ENCODE measurements at places on chromosomes 2 and 18.

DNA sequence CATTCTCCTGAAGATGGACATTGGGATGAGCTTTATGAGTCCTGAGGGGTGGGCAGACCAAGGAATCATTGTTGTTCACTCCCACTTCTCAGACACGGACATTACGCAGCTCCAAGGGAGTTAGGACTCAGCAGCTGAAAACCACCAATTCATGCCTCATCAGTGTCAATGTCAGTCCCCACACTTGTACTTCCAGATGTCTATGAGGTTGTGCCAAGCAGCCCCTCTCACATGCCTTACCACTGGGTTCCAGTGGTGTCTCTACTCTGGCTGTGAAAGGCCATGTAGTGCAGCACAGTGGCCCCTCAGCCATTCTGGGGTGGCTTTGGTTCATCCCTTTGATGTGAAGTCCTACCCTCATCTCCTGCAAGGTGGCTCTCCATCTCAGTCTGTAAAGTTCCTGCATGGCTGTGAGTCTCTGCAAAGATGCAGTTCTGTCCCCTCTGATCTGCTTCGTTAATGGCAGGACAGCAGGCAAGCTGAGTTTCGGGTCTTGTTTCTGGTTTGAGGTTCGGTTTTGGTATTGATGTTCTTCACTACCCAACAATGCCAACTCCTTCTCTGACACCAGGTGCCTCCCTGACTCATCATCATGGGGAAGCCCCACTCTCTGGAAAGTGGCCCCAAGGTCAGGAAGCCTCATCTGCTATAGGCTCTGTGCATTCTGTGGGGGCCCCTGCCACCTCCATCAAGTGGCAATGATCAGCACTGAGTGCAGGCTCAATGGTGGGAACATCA lies 14.0 kb upstream of the COL6A3 start:
- no peak for ATAC-seq
- H3K36me3 ChIP-seq = no peaks in the 10 kb centered on the region
- H3K27me3 ChIP-seq = no peaks in the 10 kb centered on the region
- H3K27ac ChIP-seq = no peak overlapping the region

DNA sequence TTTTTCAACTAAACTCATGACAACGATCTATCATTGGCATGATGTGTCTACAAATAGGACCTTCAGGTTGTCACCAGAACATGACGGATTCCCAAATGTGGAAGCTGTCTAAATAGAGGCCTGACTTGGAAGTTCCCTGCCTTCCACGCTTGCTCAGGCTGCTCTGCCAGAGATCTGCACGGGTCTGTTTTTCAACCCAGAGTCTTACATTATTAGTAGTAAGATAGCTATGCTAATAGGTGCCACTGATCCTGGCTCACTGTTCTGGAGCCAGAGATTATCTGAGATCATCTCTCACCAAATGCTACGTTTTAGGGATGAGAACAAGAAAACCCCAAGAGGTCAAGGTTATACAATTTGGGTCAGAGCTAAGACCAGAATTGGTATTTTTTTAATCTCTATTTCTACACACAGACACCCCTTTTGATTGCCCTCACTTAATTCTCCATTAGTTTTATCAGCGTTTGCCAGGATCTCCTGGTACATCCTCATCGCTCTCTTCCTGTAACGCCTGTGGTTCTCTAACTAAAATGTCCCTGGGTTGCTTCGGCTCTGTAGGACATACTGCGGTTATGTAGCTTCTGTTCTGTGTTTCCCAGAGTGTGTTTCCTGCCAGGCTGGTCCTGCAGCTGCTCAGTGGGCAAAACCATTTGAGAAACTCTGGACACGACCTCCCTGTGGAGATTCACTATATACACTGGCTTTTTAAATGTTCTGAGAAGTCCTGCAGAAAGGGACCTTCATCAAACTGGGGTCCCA lies 5.7 kb downstream of the CDC42EP3 start:
- H3K36me3 ChIP-seq = peaks cover 8% of the 10 kb centered on the region
- peaks cover 26% of the 10 kb centered on the region for H3K4me1 ChIP-seq
- no peak for ATAC-seq
- no peak overlapping the region for H3K4me3 ChIP-seq
- peak overlapping the region; percentile 48 for H3K27ac ChIP-seq

- no peaks in the 10 kb centered on the region for H3K36me3 ChIP-seq
- no peak for ATAC-seq
- H3K27me3 ChIP-seq = no peaks in the 10 kb centered on the region
- no peaks in the 10 kb centered on the region for H3K4me1 ChIP-seq
- H3K4me3 ChIP-seq = no peak overlapping the region
Observed at GRCh38 chr2:134109725-134110124, 144.1 kb upstream of the MGAT5 start.

GRCh38 chr2:237471438-237472186 lies 15.4 kb upstream of the MLPH start:
- ATAC-seq = peak; percentile 47
- peaks cover 44% of the 10 kb centered on the region for H3K4me1 ChIP-seq

DNA sequence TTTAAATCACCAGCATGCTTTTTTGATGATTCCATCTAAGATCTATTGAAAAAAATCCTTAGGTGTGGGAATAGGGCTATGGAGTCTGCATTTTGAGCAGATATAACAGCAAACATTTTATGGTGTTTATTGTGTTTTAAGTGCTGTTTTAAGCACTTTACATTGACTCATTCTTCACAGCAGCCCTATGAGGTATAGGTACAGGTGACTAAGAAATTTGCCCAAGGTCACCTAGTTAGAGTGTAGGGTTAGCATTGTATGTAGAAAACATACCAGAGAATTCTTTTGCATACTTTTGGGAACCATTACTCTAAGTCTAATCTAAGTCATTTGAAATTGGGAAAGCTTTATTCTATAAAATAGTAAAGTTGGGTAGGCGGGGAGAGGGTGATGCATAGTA lies 31.3 kb downstream of the PPM1B start:
- ATAC-seq = no peak
- H3K27ac ChIP-seq = no peak overlapping the region
- H3K4me3 ChIP-seq = no peak overlapping the region
- H3K4me1 ChIP-seq = peaks cover 3% of the 10 kb centered on the region
- H3K27me3 ChIP-seq = no peaks in the 10 kb centered on the region

DNA sequence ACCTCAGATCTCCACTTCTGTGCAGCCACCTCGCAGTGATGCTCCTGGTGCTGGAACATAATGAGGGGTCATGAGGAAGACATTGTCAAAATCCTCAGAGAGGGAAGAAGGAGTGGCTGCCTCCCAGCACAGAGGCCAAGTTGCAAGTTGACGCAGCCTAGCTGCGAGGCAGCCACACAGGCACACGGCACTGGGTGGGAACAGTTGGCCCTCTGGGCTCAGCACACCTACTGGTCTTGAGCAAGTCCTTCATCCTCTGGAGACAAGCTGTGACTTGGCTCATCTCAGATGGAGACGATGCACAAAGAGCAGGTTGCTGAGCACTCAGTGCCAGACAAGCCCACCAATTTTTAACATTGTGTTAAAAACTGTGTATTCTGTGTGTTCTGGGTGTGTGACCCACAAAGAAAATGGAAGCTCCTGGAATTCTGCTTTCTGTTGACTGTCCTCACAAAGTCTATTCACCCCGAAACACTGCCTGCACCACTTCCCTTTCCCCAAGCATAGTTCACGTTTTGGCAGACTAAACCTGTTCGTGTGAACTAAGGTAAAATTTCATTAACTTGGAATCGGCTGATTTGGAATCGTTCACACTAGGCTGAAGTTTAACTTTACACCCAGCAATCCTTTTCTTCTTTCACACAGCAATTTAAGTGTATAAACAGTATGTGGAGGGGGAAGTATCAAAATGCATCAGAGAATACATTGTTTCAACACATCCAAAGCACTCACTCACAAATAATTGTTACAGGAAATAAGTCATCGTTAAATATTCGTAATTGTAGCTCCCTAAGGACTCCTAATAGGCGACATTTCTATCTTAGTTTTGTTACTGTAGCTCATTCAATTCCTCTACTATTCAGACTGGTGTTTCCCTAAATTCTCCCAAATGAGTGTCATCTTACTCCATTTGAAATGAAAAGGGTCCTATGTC lies 266.6 kb upstream of the ID2 start:
- ATAC-seq = no peak
- no peak overlapping the region for H3K27ac ChIP-seq
- no peaks in the 10 kb centered on the region for H3K36me3 ChIP-seq
- H3K4me1 ChIP-seq = peaks cover 20% of the 10 kb centered on the region
- H3K27me3 ChIP-seq = no peaks in the 10 kb centered on the region
- no peak overlapping the region for H3K4me3 ChIP-seq

- H3K4me1 ChIP-seq = no peaks in the 10 kb centered on the region
- H3K4me3 ChIP-seq = no peak overlapping the region
- H3K27me3 ChIP-seq = peaks cover 18% of the 10 kb centered on the region
- no peak overlapping the region for H3K27ac ChIP-seq
- ATAC-seq = peak; percentile 13
Observed at GRCh38 chr2:72010647-72011369, 136.9 kb downstream of the CYP26B1 start.

DNA sequence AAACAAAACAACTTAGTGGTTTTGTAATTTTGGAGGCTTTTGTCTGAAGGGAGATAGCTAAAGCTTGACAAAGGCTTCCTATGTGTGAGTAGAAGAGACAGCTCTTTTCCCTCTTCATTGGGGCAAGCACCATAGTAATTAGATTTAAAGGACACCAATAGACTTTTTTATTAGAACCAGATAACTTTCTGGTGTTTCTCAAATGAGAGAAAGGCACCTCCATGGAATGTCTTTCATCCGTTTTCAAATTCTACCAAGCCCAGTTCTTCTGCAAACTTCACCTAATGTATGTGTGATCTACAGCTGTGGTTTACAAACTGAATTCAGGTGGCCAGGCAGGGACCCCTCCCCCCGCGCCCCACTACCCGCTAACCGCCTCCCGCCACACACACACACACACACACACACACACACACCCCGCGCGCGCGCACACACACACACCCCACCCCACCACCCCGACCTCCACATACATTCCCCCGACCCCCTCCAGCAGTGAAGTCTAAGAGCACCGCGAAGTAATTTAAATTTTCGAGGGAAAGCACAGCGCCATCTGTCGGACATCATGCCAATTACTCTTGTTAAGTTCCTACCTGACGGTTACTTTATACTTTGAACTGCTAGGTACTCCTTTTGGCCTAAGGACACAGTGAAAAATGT lies 31.6 kb upstream of the PPP1R1C start:
- H3K4me3 ChIP-seq = peak overlapping the region; percentile 12
- peak; percentile 48 for ATAC-seq
- no peaks in the 10 kb centered on the region for H3K4me1 ChIP-seq

DNA sequence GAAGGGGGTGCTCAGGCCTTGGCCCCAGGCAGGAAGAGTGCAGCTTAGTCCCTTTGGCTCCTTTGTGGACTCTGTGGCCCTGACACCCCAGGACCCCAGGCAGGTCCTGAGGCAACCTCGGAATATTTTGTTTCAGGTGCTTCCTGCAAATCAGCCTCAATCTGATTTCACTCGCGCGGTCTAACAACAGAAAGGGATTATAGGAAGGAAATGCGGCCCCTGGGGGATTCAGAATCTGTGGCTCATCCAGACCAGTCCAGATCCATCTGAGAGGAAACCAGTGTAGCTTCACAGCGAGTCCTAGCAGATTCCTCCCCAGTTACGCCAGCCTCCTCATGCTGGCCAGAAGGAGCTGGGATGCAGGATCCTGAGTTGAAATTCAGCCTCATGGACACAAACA lies 59.5 kb upstream of the YWHAQ start:
- H3K36me3 ChIP-seq = no peaks in the 10 kb centered on the region
- ATAC-seq = no peak
- H3K4me1 ChIP-seq = no peaks in the 10 kb centered on the region

- H3K36me3 ChIP-seq = no peaks in the 10 kb centered on the region
- no peak overlapping the region for H3K4me3 ChIP-seq
- H3K4me1 ChIP-seq = peaks cover 9% of the 10 kb centered on the region
- H3K27me3 ChIP-seq = peaks cover 48% of the 10 kb centered on the region
Observed at GRCh38 chr2:240983361-240983995, 14.9 kb upstream of the SNED1 start.

- no peak for ATAC-seq
- no peaks in the 10 kb centered on the region for H3K27me3 ChIP-seq
- no peaks in the 10 kb centered on the region for H3K36me3 ChIP-seq
- peak overlapping the region; percentile 64 for H3K27ac ChIP-seq
Observed at GRCh38 chr2:150621526-150622213, 134.2 kb upstream of the RND3 start.

DNA sequence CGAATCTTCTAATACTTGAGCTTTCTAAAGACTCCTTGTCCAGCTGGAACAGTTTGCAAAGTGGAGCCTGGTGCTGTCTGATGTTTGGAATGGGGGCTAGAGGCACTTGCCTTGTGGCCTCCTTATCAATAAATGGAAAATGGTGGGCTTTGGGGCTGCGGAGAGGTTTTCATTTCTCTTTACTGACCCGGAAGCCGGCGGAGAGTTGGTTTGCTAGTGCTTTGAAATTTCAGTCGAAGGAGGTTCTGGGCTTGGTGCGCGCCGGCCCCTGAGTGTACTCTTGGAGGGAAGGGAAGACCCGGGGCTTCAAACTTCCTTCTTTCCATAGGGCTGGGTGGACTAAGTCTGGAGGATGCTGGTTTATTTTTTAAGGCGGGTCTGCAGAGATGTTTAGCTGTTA lies 714 bp downstream of the RPIA start:
- no peak for ATAC-seq
- H3K4me1 ChIP-seq = peaks cover 7% of the 10 kb centered on the region
- H3K27ac ChIP-seq = peak overlapping the region; percentile 93
- peak overlapping the region; percentile 67 for H3K4me3 ChIP-seq

GRCh38 chr2:178306352-178307073 lies 112.2 kb downstream of the OSBPL6 start:
- H3K4me1 ChIP-seq = no peaks in the 10 kb centered on the region
- no peak overlapping the region for H3K4me3 ChIP-seq
- no peak for ATAC-seq

GRCh38 chr2:30677231-30677630 lies 130.0 kb downstream of the CAPN13 start:
- no peak for ATAC-seq
- no peak overlapping the region for H3K27ac ChIP-seq
- H3K36me3 ChIP-seq = no peaks in the 10 kb centered on the region
- no peak overlapping the region for H3K4me3 ChIP-seq

GRCh38 chr2:169386722-169387121 lies 24.4 kb upstream of the LRP2 start:
- no peaks in the 10 kb centered on the region for H3K4me1 ChIP-seq
- no peak for ATAC-seq
- H3K27ac ChIP-seq = no peak overlapping the region

GRCh38 chr2:219572237-219573001 lies at the start of gene INHA:
INHA (plus strand) TSS chr2:219572310; CDS start chr2:219572375, 65 bp downstream.
- H3K4me1 ChIP-seq = peaks cover 22% of the 10 kb centered on the region
- peaks cover 30% of the 10 kb centered on the region for H3K27me3 ChIP-seq
- peak within 1 kb of the TSS; percentile 91 for H3K27ac ChIP-seq
- H3K36me3 ChIP-seq = no peaks in the 10 kb centered on the region
- no peak for ATAC-seq
- H3K4me3 ChIP-seq = peak within 1 kb of the TSS; percentile 39

GRCh38 chr2:150165442-150165841 lies 322.0 kb downstream of the RND3 start:
- no peak overlapping the region for H3K27ac ChIP-seq
- H3K27me3 ChIP-seq = no peaks in the 10 kb centered on the region
- H3K4me3 ChIP-seq = no peak overlapping the region
- no peaks in the 10 kb centered on the region for H3K36me3 ChIP-seq
- ATAC-seq = no peak

- ATAC-seq = no peak
- H3K27me3 ChIP-seq = no peaks in the 10 kb centered on the region
- H3K36me3 ChIP-seq = no peaks in the 10 kb centered on the region
- no peak overlapping the region for H3K4me3 ChIP-seq
Observed at GRCh38 chr2:180698668-180699067, 281.7 kb upstream of the UBE2E3 start.
